AG08396 (cell line): ENCODE measurements at places on chromosomes 5 and 9.

- no peak for DNase-seq
Measured at GRCh38 chr9:35757226-35757891, 3.3 kb upstream of the MSMP start.

DNA sequence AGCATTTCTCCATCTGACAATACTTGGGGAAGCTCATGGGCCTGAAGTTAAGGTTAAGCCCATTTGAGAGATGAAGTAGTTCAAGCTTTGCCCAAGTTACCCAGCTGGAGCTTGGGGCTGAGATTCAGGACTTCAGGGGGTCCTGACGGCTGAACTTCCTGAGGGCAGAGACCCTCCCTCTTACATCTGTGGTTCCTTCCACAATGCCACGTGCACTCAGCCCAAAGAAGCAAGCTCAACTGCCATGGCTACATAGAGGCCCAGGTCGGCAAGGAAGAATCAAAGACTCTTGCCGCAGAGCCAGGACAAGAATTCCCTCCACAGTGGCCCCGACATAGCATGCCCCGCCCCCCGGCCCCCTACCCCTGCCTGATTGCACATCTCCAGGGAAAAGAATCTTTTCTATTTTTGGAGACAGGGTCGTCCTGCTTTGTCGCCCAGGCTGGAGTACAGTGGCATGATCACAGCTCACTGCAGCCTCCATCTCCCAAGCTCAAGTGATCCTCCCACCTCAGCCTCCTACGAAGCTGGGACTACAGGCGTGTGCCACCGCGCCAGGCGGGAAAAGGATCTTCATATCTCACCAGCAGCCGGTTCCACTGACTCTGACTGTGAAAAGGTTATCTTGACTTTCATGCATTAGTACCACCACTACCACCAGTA, 9.2 kb downstream of the PHF19 start:
- DNase-seq = no peak

- no peak for DNase-seq
Measured at GRCh38 chr5:96439477-96440184, 6.6 kb upstream of the PCSK1 start.

- peak; percentile 55 for DNase-seq
Measured at GRCh38 chr9:131019388-131020239, 10.6 kb downstream of the LAMC3 start.

DNA sequence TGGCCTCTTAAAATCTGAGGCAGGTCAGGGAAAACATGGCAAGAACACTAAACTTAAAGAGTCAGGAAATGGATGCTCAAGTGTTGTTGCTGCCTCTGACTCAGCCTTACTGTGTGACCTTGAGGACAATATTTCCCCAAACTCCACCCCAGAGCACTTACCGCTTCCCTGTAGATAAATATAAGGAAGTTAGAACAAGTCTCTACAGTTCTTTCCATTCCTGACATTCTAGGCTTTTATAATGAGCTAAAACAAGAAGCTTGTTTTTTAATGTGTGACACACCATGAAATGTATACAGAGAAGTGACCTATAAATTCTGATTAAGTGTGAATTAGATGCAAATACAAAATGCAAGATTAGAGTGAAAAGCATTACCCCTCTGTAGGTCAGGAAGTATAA, 129.3 kb downstream of the GRIA1 start:
- DNase-seq = no peak

DNA sequence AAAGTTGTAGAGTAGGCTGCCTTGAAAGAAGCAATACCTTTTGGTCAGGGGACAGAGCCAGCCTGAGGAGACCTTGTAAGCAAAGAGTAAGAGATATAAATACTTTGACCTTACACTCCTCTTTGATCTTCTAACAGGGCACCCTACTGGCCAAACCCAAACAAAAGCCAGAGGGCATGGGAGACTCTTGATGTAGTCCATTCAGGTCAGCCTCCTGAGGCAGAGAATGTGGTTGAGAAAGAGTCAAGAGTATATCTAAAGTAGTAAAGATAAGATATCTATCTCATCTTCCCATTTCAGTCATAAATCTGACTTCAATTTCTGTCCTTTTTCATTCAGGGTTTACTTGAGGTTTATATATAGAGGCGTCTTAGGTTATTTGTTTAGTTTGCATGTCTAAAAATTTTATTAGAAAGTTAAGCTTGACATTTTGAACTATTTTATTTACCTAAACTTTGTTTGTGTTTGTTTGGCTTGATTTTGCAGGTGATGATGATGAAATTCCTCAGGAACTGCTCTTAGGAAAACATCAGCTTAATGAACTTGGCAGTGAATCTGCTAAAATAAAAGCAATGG, 125.7 kb downstream of the NIPBL start:
- DNase-seq = no peak

- DNase-seq = peak; percentile 73
Measured at GRCh38 chr9:81588148-81588871, 101.0 kb downstream of the TLE1 start.

DNA sequence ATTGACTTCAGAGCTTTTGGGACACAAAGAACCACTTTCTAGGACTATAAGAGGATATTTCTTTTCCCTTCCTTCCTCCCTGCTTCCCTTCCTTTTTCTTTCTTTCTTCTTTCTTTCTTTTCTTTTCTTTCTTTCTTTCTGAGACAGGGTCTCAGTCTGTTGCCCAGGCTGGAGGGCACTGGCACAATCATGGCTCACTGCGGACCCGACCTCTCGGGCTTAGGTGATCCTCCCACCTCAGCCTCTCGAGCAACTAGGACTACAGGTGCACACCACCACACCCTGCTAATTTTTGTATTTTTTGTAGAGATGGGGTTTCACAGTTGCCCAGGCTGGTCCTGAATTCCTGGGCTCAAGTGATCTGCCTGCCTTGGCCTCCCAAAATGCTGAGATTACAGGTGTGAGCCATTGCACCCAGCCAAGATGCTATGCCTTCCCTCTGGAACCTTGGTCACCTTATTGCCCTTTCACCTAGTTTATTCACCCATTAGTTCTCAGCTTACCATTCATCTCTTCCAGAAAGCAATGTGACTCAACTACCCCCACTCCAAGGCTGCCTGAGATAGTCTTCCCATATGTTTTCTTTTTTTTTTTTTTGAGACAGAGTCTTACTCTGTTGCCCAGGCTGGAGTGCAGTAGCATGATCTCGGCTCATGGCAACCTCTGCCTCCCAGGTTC, 10.1 kb downstream of the PLIN2 start:
- no peak for DNase-seq

DNA sequence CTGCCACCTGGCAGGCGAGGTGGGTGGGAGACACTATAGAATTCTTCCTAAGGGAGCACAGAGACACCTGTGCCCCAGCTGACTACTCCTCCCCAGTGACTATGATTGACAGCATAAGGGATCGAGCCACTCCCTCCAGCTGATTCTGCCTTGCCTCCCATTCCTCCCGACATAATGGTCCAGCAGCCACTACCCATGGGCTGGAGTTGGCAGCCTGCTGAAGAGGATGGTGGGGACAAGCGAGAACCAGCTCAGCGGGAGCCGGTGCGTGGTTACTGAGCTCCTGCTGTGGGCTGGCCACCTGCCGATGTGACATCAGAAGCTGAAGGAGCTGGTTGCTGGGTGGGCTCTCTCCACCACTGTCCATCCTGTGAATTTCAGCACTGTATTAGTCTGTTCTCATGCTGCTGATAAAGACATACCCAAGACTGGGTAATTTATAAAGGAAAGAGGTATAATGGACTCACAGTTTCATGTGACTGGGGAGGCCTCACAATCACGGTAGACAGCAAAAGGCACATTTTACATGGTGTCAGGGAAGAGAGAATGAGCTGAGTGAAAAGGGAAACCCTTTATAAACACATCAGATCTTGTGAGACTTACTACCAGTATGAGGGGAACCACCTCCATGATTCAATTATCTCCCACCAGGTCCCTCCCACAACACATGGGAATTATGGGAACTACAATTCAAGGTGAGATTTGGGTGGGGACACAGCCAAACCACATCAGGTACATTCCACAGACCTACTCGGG, 12.1 kb upstream of the NCS1 start:
- no peak for DNase-seq

GRCh38 chr9:76044266-76044819, 153.9 kb downstream of the PCSK5 start:
- DNase-seq = peak; percentile 21

GRCh38 chr9:96399325-96399633, 15.8 kb upstream of the SLC35D2 start:
- DNase-seq = no peak

DNA sequence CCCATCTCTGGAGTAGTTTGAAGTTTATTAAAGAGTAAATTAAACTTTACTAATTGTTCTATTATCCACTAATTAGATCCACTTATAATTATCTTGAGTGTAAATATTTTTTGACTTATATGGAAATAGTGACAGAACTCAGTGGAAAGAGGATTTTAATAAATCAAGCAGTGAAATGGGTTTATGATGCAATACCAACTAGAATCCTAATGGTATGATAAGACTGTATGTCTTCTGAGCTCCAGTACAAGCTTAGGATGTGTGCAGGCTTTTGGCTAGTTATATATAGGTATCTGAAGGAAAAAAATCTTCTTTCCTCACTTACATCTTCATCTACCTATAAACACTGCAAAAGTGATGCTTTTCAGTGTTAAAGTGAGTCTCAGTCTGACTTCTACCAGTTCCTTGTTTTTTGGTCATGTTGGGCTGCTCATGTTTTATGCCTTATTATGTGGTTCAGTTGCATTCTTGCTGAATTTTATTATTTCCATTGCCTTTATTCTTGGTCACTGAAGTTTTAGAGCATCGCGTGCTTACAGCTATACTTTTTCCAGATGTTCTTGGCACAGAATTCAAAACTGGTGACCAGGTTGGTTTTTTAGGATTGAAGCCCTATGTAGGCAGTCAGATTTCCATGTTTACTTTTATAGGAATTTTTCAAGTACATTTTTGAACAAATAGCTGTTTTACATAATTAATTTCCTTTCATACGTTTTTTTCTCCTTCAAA, 30.5 kb downstream of the XRCC4 start:
- DNase-seq = no peak

- DNase-seq = no peak
Measured at GRCh38 chr5:66861402-66861801, 265.2 kb downstream of the MAST4 start.

DNA sequence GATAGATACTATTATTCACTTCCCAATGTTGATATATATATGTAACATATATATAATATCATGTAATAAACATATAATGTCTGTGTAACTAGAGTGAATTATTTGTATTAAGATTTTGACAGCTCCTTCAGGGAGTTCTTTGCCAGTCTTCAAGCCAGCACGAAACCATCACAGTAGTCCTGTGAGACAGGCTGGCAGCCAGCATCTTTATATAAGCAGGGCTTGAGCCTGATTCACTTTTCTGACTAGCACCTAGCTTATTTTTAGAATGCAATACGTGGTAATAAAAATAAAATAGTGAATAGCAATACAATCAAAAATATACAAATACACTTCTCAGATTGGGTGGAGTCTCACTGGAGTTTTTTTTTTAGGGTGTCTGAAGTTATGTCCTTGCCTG, 20.7 kb upstream of the GDA start:
- no peak for DNase-seq

DNA sequence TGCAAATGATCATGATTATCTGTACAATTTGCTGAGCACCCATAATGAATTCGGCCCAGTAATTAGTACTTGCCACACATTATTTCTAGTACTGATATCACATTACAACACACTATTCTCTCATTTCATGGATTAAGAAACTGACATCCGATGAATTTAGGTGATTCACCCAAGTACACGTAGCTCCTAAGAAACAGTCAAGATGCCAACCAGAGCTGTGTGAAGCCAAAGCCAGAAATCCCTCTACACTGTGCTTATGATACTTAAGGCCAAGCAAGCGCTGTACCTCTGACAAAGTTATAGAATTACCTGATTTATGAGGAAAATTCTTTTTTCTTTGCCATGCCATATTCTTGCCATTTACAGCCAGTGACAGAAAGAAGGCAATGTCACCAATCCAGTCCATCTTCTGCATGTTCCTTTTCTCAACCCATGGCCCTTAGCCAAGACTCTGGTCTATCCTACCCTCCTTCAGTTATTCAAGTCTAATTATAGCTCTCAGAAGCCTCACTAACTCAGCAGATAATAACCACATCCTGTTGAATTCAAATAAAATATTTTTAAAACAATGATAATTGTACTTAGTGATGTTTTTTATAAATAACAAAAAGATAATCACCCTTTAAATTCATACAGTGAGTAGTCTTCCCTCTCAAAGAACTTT, 74.3 kb upstream of the PTGER4 start:
- DNase-seq = no peak

GRCh38 chr5:178312880-178313282, 80.3 kb upstream of the PHYKPL start:
- DNase-seq = no peak

GRCh38 chr9:125183054-125183453, 6.5 kb downstream of the PPP6C start:
- DNase-seq = peak; percentile 27

DNA sequence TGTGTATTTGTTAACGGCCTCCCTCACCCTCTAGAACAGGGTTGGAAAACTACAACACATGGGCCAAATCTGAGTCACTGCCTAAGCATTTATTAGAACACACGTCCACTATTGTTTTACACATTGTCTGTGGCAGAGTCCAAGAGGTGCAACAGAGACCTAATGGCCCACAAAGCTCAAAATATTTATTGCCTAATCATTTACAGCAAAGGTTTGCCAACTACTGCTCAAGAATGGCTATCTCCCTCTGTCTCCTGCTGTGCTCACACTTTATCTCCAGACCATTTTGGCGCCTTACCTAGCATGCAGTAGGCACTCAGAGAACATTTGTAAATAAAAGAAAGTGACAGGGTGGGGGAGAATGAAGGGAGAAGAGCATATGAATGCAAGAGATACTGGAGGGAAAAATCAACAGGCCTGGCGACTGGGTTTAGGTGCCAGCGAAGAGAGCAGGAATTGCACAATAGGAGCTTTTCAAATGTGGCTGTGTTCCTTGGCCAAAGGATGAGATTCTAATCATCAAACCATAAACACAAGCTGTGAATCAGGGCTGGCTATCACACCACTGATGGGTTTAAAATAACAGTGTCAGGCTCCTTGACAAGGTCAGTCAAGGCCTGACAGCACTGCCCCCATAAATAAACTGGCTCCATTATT, 80.3 kb downstream of the EPB41L4A start:
- no peak for DNase-seq

DNA sequence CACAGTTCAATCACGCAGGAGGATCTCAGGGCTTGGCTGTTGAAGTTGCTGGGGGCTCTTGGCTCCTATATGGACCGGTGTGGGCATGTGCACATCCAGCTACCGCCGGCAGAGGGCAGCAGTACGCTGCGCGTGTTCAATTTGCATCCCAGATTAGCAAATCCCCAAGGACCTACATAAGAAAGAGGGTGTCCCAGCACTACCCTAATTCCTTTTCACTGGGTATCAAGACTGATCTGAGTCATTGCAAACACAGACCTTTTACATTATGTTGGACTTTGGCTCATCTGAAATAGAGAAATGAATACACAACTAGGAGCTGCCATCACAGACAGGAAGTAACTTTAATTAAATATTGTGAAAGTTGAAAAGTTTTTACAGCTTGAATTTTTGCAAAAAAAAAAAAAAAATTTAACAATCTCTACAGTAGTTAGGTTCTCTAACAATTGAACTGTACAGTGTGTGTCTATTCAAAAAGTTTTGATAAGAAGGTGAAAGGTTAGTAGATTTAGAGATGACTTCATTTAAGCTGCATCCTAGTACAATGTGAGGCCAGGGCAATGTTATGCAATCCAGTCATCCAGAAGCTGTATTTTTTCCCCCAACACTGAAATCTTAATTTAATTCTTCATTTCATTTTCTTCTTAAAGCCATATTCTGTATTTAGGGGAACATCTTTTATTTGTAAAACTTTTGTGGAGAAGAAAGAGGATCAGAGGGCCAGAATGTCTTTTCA, 404.0 kb downstream of the EBF1 start:
- DNase-seq = peak; percentile 63
